ENCODE measurements at places on chromosomes 11 and 22.

GRCh38 chr11:88179141-88179540, 3.9 kb upstream of the RAB38 start:
- no peak for DNase-seq

DNA sequence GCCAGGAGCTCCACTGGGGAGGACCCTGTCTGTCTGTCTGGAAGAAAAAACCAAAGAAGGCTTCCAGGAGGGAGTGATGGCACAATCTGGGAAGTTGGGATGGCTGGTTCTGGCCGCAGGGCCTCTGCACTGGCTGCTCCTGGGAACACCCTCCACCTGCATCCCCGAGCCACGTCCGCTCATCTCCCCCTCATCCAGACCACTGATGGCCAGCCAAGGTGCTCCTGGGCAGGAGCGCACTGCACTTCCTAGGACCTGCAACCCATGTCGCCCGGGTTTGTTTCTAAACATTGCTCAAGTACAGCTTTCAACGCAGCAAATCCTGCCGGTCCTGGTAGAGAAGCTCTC, 4.9 kb upstream of the IFITM10 start:
- DNase-seq: no peak

DNA sequence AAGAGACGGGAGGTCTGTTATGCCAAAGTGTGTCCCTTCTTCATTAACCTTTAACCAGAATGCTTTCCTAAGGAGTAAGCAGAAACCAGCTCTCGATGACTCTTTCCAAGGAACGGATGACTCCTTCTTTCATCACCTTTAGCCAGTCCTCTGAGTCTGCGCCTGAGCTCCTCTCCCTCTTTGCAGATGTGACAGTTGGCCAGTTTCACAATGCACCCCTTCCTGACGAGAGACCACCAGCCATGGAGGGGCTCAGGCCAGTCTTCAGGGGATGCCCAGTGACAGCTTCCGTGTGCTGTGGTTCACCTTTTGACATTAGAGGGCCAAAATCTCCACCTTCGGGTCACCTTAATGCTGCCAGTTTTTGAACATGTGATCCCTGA, 826.1 kb downstream of the TBC1D22A start:
- no peak for DNase-seq

DNA sequence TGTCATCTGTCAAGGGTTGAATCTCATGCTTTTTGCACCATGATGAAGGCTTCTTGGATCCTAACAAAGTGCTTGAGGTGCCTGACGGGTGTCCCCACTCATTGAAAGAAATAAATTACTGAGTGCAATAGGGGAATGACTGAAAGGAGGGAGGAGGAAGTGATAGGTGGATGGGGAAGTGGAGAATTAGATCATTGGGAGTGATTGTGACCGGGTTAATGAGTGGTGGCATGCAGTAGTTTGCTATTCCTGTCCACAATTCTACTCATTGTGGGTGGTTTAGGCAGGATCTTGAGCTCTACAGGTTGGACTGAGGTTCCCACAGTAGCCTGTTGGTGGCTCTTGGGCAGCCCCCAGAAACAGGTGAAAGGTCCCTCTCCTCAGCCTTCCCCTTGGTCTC, 44.3 kb downstream of the THAP12 start:
- DNase-seq: no peak

DNA sequence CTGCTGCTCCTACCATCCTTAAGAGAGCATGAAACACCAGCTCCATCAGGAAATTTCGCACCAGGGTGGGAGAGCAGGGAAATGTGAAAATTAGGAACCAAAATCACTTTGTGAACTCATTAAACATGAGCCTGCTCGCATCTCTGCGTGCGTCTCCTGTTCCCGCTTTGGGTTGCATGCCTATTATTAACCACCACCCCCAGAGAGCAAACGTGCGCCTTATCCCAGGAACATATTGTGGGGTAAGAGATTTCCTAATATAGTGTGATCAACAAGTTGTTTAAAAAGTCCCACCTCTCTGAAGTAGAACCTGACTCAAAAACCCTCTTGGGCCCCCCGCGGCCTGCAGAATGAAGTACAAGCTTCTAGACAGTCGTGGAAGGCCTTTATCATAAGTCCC, 115.0 kb downstream of the TENM4 start:
- no peak for DNase-seq

DNA sequence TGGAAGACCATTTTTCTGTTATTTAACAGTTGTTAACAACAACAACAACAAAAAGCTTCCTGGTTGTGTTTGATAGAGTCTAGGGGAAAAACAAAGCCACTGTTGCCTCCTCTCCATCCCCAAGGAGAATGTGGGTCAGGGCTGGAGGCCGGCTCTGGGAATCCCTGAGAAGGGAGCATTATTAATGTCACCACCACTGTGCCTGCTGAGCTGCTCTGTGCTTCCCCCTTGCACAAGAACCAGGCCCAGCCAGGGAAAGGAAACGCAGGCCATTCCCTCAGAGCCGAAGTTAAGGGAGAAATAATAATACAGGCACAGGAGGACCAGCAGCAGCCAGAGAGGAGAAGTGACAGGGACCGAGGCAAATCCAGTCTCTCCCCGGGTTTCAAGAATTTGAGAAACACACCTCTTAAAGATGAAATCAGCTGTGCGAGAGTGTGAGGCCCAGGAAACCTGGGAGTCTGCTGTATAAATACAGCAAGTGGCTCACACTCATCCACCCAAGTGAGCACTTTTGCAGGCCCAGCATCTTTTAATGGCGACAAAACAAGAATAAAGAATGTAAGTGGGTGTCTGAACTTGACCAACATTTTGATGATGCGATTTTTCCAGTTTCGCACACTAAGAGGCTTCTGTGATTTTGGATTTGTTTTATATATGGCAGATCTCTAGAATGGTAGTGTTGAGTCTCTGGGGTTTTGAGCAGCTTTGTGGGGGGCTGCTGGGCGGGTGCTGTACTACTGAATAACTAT, 539.2 kb downstream of the NTM start:
- no peak for DNase-seq

DNA sequence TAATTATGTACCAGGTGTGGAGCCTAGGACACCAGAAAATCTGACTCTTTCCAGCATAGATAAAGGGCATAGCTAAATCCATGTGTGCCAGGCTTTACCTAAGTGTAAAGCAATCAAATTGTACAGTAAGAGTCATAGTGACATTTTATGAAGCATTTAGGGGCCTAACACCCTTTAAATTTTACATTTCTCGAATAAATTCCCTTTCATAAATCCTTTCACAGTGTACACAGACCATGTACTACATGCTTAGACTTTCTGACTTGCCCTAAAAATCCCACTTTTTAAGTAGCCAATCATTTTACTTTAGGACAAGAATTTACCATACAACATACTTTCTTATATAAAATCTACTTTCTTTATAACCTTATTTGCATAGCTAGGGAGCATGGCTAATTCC, 727.6 kb upstream of the LUZP2 start:
- no peak for DNase-seq

DNA sequence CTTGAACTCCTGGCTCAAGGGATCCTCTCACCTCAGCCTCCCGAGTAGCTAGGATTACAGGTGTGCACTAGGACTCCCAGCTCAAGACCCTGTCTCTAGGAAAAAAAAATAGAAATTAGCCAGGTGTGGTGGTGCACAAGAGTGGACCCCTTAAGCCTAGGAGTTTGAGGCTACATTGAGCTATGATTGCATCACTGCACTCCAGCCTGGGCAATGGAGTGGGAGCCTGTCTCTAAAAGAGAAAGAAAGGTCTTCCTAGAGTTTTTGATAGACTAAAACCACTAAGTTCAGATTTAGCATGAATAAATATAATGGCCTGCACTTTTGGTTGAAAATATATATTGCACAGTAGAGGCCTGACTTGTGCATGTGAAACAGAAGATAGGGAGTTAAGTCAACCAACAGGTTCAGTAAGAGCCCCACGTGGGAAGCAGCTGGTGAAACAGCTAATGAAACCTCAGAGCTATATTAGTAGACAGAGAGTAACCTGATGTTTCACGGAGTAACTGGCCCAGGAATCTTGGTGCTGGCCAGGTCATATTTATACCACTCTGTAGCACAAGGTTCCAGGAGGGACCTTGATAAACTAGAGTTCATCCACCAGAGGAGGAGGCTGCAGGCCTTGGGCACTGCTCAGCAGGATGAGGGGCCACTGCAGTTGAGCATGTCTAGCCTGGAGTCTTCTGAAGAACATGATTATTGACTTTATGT, 4.6 kb upstream of the MICAL3 start:
- DNase-seq: no peak

DNA sequence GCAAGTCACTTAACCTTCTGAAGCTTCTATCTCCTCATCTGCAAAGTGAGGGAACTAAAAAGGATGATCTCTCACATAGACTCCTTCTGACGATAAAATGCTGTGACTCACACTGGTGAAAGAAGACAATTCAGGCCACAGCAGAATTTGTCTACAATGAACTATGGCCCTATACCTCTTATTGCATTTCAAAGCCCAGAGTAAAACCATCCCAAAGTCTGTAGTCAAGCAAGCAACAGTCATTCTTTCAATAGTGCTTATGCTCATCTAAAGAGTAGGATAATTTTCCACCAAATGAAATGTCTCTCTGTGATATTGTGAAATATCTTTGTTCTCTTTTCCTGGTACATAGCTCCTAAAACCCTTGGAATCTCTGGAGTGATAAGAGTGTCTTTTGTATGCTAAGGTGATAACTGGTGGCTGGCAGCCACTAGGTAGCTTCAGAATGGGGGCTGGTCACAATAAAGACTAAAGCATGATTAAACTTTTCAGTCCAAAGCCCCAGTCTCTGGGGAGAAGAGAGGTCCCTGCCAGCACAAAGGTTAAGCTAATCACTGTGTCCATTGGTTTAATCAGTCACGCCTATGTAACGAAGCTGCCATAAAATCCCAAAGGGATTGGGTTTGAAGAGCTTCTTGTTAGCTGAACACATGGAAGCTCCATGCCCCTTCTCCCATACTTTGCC, 30.8 kb downstream of the SYTL2 start:
- DNase-seq: no peak

DNA sequence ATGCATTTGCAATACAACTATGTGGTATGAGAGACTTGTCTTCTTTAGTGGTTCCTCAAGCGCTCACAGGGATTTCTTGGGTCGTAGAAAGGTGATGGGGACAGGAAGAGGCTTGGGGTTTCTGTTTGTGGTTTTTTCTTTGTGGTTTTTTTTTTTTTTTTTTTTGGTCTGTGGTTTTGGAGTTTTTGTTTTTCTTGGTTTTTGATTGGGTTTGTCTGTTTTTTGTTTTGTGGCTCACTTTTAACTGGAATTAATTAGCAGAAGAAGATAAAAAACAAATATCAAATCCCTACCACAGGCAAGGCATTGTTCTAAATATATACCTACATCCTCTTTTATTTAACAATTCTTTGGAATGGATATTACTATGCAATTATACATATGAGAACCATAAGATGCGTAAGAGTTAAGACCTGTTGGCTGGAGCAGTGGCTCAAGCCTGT, 5.5 kb downstream of the TTC28 start:
- no peak for DNase-seq

- peak; percentile 100 for DNase-seq
Observed at GRCh38 chr11:74170694-74171629, at the start of the genes C2CD3 and PPME1. C2CD3 (minus strand) TSS chr11:74171002; CDS start chr11:74170792, 210 bp downstream. PPME1 (plus strand) TSS chr11:74171289; CDS start chr11:74171422, 133 bp downstream.

- no peak for DNase-seq
Observed at GRCh38 chr11:10267821-10268220, 26.2 kb downstream of the SBF2 start.

- no peak for DNase-seq
Observed at GRCh38 chr11:2477254-2477653, 32.4 kb downstream of the KCNQ1 start.

DNA sequence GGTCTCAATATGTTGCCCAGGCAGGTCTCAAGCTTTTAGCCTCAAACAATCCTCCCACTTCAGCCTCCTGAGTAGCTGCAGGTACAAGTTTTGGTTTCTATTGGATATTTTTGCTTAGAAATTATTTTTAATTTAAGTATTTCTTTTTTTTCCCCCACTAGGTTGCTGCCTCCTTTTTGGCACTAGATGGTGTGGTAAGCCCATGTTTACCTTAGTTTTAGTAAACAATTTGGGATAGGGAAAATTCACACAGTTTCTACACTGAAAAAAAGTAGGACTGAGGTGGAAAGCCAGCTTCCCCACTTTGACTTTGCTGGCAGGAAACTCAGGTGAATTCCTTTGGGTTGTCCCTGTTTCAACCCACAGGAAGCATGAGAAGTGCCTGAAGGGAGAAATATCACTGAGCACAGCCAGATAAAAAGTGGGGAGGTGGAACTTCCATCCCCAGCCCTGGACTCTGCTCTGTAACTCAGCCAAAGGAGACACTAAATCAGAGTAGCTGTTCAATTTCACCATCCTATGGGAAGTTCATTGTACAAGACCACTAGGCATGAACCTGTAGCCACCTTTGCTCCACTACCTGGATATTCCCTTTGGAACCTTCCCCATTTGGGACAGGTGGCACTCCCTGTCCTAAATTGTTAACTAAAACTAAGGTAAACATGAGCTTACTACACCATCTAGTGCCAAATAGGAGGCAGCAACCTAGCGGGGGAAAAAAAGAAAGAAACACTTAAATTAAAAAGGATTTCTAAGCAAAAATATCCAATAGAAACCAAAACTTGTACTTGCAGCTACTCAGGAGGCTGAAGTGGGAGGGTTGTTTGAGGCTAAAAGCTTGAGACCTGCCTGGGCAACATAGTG, 154.4 kb upstream of the FAT3 start:
- DNase-seq: no peak

DNA sequence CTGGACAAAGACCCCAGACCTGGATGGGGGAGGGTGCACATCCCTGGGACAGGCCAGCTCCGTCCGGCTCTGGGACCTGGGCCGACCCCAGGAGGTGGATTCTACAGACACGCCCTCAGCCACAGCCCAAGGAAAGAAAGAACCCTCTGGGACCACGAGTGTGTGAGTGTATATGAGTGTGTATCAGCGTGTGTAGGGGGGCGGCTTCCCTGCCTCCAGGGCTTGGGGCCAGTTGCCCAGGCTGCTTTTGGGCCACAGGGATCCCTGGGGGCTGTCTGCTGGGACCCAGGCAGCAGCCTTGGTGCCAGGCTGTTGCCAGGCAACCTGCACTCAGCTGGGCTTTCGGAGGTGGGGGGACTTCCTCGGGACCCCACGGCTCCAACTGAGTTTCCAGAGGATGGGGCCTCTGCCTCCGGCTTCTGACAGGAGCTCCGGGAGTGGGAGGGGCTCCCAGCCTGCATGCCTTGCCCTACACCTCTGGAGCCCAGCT, 8.9 kb downstream of the DUSP8 start:
- DNase-seq: no peak

- DNase-seq: no peak
Observed at GRCh38 chr22:28795932-28796856, 4.2 kb downstream of the XBP1 start.
